T-helper 2 cell (primary cell): ENCODE measurements at places on chromosomes 1 and 21.

DNA sequence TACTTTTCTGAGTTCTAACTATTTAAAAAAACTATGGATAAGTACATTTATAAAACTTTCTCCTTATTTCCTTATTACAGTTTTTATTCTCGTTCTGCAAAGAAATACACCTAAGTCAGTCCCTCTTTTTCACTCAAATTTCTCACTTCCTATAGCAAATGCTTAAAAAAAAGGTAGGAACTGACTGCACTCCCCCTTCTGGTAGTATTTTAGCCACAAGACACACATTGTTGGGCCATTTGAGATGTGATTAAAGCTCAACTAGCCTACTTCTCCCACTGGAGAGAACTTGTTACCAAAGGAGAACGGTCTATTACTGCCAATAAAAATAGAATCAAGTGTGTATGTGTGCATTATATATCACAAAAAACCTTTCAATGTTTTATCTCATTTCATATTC lies 521.9 kb upstream of the PRMT6 start:
- DNase-seq: no peak

DNA sequence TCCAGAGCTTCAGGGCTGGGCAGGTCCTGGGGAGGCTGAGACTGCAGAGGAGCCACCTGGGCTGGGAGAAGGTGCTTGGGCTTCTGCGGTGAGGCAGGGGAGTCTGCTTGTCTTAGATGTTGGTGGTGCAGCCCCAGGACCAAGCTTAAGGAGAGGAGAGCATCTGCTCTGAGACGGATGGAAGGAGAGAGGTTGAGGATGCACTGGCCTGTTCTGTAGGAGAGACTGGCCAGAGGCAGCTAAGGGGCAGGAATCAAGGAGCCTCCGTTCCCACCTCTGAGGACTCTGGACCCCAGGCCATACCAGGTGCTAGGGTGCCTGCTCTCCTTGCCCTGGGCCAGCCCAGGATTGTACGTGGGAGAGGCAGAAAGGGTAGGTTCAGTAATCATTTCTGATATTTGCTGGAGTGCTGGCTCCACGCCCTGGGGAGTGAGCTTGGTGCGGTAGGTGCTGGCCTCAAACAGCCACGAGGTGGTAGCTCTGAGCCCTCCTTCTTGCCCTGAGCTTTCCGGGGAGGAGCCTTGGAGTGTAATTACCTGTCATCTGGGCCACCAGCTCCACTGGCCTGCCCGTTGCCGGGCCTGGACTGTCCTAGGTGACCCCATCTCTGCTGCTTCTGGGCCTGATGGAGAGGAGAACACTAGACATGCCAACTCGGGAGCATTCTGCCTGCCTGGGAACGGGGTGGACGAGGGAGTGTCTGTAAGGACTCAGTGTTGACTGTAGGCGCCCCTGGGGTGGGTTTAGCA lies 9.3 kb downstream of the MYBPH start:
- no peak for DNase-seq

- no peak for DNase-seq
These were observed 5.0 kb downstream of the RUNX1 start for GRCh38 chr21:35044128-35044527.

DNA sequence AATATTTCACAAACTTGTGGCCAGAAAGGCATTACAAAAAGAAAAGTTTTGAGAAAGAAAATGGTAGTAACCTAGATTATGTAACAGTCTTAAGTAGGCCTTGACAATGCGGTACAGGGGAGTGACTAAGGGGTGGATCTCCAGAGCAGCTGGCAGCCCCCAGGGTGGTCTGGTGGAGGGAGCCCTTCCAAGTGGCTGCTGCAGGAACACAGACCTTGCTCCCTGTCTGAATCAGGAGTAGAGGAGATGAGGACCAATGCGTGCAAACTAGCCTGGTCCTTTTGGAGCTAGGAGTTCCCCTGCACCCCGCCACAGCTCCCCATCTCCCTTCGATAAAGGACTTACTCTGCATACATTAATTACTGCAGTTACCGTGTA lies 189.0 kb downstream of the NFIA start:
- DNase-seq: no peak

DNA sequence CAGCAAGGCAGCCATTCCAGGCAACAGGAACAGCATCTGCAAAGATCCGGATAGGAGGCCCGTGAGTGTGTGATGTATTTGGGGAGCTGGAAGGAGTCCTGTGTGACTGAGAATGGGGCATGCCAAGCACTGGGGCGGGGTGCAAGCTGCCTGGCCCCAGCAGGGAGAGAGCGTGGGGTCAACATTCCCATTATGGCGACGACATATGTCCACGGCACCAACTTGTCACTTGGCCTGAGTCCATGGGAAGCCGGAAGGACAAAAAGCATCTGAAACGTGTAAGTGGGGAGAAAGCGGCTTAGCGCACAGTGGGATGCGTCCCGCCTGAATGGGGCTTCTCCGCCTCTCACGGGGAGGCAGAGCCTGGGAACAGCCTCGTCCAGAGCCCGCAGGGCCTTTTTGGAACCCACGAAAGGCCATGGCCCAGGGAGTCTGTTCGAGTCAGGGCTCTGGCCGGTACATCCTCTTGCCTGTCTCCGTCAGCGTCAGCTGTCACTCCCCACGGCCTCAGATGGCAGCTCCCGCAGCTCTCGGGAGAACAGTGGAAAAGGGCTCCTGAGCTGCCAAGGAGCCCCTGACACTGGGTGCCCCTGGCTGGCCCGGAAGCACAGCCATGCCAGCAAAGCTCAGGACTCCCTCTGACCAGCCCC lies 12.4 kb downstream of the EPHB2 start:
- DNase-seq: no peak

DNA sequence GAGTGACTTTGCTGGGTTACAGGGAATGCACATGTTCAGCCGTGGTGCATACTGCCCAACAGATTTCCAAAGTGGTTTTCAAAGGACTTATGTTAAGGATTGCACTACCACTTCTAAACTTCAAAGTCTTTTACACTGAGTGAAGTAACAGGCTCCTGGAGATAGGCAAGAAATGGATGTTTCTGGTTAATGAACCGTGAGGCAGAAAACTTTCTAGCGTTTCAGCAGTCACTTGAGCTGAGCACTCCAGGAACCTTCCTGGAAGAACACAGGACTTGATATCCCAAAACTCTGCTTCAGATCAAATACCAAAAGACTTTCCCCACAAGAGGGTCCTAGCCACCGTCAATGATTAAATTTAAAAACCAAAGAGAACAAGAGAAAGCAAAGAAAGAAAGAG lies 74.3 kb upstream of the ATP1A1 start:
- no peak for DNase-seq

DNA sequence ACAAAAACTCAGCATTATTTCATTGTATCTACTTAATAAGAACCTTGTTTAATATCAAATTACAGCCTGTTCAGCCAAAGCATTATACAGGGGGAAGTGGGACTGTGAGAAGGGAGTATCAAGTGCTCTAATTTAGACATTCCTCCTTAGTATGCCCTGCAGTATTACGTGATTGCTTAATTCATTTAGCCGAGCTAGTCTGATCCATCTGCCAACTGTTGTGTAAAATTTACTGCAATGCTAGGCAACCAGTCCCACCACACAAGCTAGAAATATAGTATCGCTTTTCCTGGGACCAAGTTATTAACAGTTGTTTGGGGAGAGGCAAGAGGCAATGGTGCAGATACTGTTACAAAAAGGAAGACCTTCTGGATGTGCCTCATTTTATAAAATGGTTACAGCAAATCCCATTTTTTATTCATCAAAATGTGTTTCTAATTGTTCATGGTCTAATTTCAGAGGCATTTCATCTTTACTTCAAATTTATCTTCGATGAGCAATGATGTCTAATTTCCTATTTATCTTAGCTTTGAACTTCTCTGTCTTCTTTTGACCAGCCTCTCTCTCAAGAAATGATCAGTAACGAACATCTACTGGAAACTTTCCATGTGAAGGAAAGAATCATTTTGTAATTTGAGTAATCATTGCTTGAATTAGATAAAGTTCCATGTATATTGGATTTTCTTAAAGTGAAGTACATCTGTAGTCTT lies 283.3 kb downstream of the DUSP10 start:
- no peak for DNase-seq

GRCh38 chr1:8740034-8740449 lies 77.4 kb downstream of the RERE start:
- DNase-seq: no peak

DNA sequence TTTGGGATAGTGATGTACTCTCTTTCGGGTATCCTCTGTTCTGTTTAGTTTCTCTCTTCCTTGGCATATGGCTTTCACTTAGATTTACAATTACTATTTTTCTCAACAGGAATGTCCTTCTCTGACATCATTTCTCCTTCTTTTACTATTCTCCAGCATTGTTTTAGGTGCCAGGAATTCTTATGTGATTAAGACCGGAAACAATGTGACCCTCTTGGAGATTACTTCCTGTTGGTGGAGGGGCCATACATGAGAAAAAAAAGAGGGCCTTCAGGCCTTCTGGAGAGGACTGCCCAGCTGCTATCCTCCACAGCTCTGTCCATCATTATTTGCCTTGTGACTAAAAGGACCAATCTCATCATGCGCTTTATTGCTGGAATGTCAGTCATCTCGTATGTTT lies 50.4 kb upstream of the ADAMTS5 start:
- DNase-seq: no peak

GRCh38 chr1:33008051-33008914 lies 28.4 kb downstream of the AK2 start:
- DNase-seq: no peak

GRCh38 chr1:247494767-247495166 lies 36.9 kb upstream of the OR2B11 start:
- DNase-seq: no peak

GRCh38 chr1:228490120-228491078 lies 3.2 kb downstream of the RNF187 start:
- DNase-seq: no peak

GRCh38 chr1:214401666-214402065 lies 120.7 kb downstream of the SMYD2 start:
- no peak for DNase-seq

DNA sequence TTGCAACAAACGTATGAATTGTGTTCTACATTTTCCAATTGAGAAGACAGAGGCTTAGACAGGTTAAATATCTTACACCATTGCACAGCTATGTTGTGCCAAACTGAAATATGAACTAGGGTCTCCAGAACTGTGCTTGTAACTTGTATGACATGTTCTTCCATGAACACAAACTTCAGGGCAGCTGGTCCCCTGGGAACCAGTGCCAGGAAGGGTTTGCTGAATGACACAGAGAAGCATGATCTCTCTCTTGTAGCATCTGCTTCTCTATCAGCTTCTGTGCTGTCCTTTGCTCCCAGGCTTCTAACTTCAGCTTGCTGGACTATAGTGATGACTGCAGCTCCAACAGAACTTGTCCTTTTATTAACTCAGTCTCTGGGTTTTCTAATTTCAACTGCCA lies 385.5 kb downstream of the SIPA1L2 start:
- no peak for DNase-seq

GRCh38 chr1:239558991-239559390 lies 172.6 kb downstream of the CHRM3 start:
- DNase-seq: no peak

DNA sequence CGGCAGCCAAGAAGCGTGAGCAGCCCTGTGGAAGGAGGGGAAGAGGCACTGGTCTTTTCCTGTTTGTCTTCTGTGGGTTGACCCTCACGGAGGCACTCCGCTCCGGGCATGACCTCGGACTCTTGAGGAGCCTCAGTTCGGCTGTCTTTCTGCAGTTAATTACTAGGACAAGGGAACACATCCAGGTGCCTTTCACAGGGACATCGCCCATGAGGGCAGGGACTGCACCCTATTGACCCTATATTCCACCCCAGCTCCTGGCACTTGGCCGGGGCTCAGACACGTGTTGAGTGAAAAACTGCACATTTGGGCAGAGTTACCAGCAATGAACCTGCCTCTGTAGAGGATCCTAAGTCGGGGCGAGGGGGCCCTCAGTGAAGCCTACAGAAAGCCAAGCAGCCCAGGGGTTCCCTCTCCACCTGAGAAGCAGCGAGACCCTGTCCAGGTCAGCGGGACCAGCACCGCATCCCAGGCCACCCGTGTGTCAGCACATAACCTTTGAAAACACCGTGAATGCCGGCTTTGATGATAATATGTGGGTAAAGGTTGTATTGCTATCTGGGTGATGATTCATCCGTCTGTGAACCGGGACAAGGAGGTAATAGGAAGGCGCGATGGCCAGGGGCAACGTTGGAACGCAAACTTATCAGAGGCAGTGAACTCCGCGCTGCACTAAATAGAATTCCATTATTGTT lies 161.4 kb upstream of the ARHGEF16 start:
- DNase-seq: no peak

DNA sequence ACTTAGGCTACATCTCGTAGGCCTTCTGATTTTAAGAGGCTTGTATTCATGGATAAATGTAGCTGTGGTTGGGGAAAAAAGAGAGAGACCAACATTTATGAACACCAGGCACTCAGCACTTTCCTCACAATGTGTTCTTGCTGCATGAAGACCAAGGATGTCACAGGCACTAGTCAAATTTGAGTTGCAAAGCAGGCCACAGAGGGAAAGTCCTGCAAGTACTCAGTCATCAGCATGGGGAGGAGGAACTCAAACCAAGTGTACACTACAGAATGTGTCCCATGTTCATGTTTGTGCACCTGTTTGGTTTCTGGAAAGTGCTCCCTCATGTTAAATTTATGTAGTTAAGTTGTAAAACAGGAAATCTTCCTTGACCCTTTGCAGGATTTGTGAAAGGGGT lies 8.7 kb upstream of the MAP3K7CL start:
- DNase-seq: no peak

- DNase-seq: no peak
These were observed 25.5 kb downstream of the MT1HL1 start for GRCh38 chr1:236978740-236979139.

DNA sequence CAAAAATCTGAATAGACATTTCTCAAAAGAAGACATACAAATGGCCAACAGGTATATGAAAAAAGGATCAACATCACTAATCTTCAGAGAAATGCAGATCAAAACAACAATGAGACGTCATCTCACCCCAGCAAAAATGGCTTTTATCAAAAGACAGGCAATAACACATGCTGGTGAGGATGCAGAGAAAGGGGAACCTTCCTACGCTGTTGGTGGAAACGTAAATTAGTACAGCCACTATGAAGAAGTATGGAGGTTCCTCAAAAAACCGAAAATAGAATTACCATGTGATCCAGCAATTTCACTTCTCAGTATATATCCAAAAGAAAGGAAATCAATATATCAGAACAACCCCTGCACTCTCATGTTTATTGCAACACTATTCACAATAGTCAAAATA lies 65.1 kb upstream of the ATP1B1 start:
- DNase-seq: no peak

DNA sequence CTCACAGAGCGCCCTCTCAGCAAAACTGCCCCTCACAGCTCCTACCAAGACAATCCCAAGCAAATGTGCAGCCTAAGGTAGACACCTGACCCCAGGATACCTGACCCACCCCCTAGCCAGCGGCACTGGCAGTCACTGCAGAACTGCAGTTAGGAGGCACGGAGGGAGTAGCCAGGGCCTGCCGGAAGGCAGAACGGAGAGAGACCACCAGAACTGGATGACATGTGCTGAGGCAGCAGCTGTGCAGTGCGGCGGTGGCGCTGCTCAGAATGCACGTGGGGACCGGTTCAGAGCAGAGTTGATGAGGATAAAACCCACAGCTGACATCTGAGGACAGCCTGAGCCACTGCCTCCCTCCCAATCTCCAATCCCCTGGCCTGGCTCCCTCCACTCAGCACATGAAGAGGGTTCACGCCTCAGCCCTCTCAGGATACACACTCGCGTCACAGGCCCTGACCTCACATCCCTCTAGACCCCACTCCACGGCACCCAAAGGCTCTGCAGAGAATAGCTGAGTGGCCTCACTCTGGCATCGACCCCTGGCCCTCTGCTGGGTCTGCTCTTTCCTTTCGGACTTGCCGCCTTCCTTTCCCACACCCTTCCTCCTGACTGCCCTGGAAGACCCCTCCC lies 29.6 kb downstream of the UBE2G2 start:
- DNase-seq: no peak

- DNase-seq: no peak
These were observed 60.8 kb upstream of the PRKACB start for GRCh38 chr1:84083307-84083706.
